OCI-LY7 (cell line): ENCODE measurements at places on chromosomes 4 and X.
A peak's percentile ranks its signal among the peaks of the same experiment; 100 is the strongest.

GRCh38 chr4:128311659-128312403 is 24.2 kb upstream of the PGRMC2 start:
- DNase-seq, result no peak

DNA sequence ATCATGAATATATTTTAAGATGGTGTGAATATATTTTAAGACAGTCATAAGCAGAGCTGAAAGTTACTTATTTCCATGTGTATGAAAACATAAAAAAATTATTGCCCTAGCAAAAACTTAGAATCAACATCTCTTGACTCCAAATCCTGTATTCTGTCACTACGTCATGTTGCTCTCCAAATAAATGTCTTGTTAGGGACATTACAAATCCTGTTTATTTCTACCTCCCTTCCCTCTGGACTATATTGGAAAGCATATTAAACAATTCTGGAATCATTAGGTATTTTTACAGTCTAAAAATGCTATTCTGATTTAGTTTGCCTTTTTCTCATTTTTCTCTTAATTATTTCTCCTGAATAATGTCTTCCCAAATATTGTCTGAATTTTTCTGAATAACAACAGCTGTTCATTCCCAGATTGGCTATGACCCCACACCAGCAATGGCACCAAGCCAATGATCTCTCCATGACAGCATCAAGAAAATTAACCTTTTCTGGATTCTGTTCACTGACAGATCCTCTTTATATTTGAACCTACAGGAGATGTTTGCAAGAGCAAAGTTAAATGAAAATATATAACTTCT is 523.1 kb downstream of the IQCM start:
- DNase-seq, result no peak

DNA sequence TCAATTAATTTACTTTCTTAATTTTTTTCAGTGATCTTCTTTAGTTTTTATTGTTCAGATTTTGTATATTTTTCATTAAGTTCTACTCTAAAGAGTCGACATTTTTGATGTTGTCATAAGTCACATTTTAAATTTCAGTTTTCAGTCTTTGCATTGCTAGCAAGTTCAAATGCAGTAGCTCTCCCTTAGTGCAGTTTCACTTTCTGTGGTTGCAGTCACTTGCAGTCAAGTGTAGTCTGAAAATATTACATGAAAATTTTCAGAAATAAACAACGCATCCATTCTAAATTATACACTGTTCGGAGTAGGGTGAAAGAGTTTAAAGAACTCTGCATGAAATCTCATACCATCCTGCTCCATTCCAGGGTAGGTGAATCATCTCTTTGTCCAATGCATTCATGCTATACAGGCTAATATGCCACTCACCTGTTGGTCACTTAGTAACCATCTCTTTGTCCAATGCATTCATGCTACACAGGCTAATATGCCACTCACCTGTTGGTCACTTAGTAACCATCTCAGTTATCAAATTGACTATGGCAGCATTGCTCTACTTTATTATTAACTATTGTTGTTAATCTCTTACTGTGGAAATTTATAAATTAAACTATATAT is 356.9 kb downstream of the STPG2 start:
- DNase-seq, result no peak

GRCh38 chrX:6738518-6739470 is 203.9 kb upstream of the VCX3A start:
- DNase-seq, result peak; percentile 88

- DNase-seq, result no peak
These were observed 136.2 kb upstream of the PDLIM3 start for GRCh38 chr4:185671496-185671895.

DNA sequence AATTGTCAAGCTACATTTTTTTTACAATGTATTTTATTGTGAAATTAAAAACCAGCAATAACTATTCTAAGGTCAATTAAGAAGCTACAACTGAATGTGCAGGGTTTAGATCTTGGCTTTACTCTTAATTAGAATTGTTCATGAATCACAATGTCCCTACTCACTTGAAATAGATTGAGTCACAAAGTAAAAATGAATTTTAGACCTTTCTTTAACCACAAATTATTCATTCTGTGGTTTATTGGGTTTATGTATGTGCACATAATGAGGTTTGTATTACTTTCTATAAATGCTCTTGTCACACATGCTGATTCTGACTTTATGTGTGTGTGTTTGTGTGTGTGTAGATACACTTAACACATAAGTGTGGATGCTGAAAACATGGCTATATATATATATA is 647.0 kb upstream of the AADAT start:
- no peak for DNase-seq

DNA sequence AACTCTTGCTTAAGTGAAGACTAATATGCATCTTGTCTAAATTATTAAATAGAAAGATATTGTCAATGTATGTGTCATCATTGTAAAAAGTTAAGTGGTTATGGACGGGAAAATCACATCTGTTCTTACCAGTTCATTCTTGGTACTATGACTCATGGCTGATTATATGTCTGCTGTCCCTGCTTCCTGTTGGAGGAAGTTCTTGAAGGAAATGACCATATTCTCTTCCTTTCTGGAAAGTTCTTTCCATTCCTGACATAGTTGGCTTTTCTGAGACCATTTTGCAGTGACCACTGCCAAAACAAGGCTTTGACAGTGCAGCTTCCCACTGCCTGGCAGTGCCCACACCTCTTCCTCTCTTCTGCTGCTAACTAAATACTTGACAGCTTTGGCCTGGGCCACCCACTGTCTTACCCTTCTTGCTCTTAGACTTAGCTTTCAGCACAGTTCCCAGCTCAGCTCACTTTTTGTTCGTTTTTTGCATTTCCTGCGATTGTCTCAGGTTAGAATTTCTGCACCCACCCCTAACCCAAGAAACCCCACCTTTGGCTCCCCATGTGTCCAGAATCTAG is 13.2 kb upstream of the CLDN24 start:
- no peak for DNase-seq

DNA sequence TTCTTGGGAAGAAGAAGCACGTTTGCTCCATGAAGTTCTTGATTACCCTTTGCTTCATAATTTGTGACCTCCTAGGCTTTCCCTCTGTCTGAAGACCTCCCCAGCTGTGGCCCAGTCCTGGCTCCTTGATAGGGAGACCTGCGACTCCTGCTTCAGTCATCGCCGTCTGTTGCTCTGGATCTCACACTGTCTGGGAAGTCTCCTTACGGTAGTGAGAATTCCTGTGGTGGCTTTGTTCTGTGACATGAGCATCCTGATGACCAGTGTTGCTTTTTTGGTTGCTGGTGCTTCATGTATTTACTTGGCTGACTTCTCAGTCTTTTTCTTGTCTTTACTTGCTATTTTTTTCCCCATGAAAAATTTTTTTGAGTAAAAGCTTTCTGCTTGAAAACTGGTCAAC is 44.2 kb downstream of the JADE1 start:
- no peak for DNase-seq

GRCh38 chr4:144851948-144852347 is 206.0 kb downstream of the HHIP start:
- no peak for DNase-seq

DNA sequence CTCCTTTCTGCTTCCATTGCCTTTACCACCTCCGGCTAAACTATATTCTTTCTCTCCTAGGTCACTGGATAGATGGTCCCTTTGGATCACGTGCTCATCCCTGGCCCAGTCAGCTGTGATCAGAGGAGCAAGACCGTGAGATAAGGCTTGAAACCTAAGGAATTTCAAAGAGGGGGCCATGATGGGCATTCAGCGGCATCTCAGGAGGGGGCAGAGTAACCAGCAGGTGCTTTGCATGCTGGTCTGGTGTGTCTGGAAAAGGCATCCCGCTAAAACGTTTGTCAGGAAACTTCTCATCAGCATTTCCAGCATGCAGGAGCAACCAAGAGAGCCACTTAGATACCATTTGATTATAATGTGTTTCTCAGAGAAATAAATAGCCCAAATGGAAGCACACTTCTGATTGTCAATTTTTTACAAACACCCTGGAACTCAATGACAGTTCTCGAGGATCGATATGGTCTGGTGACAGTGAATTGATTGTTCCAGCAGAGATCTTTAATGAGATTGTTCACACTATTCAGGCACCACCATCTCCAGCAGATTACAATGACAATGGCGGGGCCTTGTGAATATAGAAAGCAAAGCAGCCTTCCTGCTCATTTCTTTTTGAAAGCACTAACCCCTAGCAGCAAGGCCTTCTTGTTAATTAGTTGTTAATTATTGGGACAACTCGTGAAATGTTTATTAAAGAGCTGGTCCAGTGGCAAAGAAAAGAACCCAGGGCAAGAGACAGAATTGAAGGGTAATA is 327.1 kb downstream of the PTTG2 start:
- no peak for DNase-seq

DNA sequence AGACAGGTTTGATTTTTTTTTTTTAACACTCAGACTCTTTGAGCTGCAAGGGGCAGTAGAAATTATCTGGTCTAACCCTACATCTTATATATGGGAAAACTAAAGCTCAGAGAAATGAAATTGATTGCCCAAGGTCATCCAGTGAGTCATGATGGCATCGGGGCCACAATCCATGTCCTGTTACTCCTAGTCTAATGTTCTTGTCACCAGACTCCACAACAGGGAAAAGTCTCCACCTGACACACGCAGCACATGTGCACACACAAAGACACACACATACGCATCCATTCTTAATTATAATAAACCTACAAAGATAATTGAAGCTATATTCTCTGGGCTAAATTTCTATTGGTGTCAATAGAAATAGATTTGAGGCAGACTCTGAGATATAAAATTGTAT is 48.4 kb downstream of the GPC3 start:
- DNase-seq, result no peak
